ENCODE measurements at places on chromosomes 7 and 10.

GRCh38 chr7:140275069-140275965 is 98.5 kb upstream of the KDM7A start:
- no peak for DNase-seq

DNA sequence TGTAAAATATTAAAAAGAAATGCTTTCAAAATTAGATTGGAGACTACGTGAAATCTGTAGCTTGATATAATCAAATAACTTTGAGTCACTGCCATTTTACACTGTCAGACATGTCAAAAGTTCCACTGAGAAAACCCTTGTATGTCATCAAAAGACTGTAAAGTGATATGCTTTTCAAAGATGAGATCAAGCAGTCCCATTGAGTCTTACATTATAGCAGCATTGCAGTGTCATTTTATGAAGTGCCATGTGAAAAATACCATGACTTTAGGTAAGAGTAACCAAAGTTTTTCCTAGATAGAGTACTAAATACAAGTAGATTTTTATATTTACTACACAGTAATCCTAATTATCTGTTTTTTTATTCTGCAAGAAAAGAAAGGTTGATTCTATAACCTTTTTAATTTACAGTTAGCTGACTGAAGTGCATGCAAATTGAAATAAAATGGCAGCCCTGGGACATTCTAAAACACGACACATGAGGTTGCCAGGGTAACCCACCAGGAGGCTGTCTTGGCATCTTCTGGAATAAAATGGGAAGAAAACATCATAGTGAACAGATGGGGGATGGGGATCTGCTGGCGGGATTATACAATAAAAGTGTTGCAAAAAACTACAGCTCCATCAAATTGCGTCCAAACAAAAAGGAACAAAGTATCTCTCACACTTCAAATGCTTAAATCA is 91.3 kb upstream of the TMEM106B start:
- no peak for DNase-seq

DNA sequence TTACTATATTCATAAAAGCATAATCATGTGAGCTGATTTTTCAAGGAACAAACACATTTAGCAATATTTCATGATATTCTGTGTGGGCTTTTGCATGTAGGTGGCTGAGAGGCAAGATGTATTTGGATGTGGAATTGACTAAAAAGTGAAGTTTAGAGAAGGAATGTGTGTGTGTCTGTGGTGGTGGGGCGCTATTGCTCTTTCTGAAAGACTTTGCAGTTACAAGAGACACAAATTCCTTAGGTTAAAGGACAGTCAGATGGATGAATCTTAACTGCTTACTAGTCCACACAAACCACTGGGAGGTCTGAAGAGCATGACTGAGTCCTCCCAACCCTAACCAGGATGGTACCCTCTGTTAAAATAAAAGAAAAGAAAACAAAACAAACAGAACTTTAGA is 200.1 kb downstream of the SDHAF3 start:
- DNase-seq: no peak

DNA sequence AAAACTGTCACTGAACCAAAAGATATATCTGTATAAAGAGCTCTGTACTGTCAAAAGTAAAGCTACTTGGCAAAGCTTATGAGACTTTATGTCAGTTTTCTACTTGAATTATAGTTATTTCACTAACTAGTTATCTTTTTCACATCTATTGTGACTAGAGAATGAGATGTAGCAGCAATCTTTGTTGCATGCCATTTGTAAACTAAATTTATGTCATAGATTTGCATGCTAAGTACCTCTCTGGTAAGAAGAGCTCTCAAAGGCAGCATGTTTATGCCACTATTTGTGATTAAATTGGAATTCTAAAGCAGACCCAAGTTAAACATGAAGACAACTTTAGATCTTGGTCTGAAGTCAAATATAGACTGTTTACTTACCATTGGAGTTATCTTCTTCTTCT is 300.6 kb downstream of the CNTNAP2 start:
- no peak for DNase-seq

DNA sequence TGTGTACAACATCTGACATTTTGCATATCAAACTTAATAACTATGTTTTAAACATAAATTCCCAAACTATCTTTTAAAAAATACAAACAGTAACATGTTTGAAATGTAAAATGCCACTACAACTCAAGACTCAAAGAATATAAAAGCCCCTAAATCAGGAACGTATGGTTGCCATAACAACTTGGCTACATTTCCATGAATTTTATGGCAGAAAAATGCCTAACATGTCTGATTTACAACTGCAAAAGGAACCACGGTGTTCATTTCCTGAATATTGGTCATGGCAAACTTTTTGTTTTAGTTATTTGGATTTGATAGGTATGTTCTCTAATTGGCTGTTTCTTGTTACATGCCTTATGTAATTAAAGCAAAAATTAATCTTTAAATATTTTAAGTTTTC is 2.0 kb downstream of the SOSTDC1 start:
- DNase-seq: no peak

DNA sequence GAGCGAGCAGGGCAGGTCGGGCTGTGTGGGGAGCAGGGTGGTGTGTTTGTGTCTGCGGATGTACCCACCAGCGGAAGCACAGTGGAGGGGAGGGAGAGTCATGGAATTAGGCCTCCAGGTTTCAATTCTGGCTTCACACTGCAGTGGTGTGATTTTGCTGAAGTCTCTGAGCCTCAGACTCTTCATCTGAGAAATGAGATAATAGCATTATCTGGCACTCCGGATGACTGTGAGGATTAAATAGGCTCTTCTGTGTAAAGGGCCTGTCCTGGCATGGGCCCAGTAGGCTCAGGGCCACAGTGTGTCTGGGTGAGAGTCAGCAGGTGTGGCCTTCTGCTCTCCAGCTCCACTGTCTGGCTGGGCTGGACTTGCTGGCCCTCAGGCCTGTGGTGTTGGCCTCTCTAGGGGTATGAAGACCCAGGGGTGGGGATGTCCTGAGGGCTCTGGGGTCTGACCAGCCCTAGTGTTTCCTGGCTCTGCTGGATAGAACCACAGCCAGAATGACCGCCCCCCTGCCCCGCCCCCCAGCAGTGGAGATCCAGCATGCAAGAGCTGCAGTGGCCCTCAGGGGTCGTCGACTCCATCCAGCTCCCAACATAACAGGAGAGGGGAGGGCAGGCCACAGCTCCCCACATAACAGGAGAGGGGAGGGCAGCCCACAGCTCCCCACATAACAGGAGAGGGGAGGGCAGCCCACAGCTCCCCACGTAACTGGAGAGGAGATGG is 178.6 kb downstream of the RPS24 start:
- no peak for DNase-seq

DNA sequence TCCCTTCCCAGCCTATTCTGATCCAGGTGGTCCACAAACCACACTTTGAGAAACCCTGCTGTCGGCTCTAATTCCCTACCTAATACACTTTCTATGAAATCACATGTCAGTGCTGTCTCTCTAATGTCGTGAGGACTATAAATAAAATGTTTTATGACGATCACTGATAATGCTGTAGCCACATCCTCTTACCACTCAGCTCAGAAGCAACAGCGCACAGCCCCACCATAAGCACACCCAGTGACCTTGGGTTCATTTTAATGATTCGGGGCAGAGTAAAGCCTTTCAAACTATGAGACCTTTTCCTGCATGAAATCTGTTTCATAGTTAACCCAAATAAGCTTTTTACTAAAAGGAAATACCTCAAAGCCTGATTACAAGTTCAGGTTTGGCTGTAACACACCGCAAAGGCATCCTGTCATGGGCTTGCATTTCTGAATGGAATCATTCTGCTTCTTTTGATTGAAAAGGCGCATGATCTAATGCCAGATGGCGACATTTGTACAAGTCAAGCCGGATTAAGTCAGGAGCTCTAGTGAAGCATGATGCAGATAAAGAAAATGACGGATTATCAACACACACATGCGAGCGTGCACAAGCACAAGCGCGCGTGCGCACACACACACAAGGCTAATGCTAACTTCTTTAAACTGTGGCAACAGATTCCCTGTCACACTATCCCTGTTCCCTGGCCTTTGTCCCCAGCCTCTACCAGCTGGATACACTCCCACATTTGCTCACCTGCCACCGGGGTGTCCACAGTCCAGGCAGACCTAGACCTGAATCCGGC is 180.5 kb upstream of the PDE1C start:
- no peak for DNase-seq

- DNase-seq: no peak
These were observed 1.0 kb upstream of the NOLC1 start for GRCh38 chr10:102150970-102151773.
